ENCODE measurements at places on chromosomes 7 and 10.
A peak's percentile ranks its signal among the peaks of the same experiment; 100 is the strongest.

- no peak for DNase-seq
These were observed 60.6 kb upstream of the DNAAF5 start for GRCh38 chr7:665736-666453.

DNA sequence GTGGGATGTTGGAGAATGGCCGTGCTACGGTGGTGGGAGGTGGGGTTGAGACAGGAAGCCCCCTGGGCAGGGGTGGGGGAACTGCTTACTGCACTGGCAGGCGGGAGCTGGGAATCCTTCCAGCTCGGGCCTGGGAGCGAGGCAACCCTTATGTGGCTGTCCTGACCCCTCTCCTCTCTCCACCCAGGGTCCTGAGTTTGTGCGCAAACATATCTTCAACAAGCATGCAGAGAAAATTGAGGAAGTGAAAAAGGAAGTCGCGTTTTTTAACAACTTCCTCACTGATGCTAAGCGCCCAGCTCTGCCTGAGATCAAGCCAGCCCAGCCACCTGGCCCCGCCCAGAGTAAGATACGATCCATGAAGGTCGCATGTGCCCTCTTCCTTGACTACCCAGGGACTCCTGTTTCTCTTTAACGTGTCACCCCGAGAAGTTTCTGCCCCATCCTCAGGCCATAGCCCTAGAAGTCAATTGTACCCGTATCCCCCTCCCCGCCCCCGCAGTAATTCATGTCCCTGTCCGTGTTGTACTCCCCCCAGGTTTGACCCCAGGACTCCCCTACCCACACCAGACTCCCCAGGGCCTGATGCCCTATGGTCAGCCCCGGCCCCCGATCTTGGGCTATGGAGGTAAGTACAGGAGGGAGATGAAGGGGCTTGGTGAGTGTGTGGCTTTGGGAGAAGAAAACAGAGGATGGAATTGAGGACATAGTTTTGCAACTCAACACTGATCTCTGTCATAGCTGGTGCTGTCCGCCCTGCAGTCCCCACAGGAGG is 1.8 kb downstream of the UFSP1 start:
- no peak for DNase-seq

- DNase-seq = no peak
These were observed 325.5 kb downstream of the SFMBT2 start for GRCh38 chr10:7085147-7085912.

GRCh38 chr10:63318491-63318890 is 147.3 kb downstream of the JMJD1C start:
- no peak for DNase-seq

GRCh38 chr10:133592716-133593115 is 27.3 kb upstream of the SYCE1 start:
- DNase-seq = no peak

- DNase-seq = peak; percentile 48
These were observed at the start of gene ZNF22 for GRCh38 chr10:45000752-45001380. Gene ZNF22, plus strand, starts transcription at chr10:45000923. Its CDS starts 2,446 bp downstream, at chr10:45003369.

DNA sequence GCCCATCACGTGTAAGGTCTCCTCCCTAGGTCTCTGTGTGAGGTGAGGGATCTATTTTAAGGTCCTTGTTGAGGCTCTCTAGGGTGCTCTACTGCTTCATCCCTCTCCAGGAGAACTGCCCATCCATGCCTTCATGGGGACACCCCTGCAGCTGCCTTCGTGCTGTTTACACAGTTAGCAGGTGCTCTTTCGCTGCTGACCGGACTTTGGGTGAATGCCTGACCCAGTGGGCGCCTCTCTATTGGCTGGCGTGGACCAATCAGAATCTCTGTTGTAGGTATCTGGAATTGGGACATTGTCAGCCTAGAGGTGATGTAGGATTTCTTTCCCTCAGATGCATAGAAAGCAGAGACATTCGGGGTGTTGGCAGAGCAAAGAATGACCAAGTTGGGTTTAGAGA is 38.7 kb upstream of the HMX3 start:
- DNase-seq = no peak

DNA sequence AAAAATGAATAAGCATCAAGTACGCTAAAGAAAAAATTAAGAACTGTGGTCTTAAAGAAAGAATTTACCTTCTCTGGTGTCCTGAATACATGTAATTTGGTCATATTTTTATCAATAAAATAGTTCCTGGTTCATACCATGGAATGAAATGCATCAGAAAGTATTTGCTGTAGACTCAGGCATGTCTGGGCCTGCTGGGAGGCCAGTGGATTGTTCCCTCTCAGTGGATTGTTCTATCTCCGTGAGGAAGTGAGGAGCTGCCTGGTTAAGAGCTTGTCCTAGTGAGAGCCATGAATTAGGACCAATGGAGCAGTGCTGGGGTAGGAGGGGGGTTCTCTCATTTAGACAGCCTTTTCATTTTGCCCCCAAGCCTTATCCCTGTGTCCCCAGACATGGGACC is 211.7 kb upstream of the HABP2 start:
- DNase-seq = no peak

GRCh38 chr10:117412469-117413010 is 37.3 kb upstream of the PDZD8 start:
- no peak for DNase-seq

- DNase-seq = no peak
These were observed 15.2 kb upstream of the FBXW4 start for GRCh38 chr10:101710059-101710695.

DNA sequence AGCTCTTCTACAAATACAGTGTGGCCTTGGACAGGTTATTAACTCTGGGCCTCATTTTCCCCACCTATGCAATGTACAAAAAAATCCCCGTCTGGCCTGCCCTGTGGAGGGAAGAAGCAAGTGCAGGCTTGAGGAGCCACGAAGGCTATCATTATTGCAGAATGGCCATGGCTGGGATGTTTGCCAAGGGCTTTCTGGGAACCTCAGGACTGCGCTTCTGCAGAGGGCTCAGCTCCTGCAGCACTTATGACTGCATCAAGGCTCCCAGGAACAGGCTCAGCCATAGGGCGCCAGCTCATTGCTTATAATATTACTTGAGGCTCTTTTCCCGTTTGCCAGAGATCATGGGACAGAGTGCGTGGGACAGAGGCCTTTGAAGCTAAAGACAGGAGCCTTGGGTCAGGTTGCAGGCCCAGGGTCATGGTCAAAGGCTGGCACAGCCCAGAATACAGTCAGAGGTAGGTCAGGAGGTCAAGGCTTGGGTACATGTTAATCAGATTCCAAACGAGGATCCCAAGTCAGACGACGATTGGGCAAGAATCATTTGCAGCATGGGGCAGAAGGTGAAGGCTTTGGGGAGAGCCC is 20.6 kb upstream of the C10orf105 start:
- DNase-seq = no peak

- DNase-seq = no peak
These were observed 534.2 kb upstream of the C7orf33 start for GRCh38 chr7:148056406-148056805.

DNA sequence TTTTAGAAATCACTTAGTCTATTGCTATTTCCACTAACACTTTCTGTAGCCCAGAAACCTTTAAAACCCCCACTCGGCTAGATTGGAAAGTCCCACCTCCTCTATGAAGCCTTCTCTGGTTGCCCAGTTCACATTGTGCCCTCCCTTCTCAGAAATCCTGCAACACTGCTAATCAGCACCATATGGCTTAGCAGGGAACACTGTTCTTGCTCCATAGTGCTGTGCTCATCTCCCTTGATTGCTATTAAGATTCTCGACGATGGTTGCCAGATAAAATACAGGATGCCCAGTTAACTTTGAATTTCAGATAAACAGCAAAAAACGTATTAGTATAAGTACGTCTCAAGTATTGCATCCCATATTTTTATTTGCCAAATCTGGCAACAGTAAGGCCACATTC is 40.1 kb upstream of the XPNPEP1 start:
- no peak for DNase-seq

- DNase-seq = no peak
These were observed 105.3 kb downstream of the AMPH start for GRCh38 chr7:38525857-38526256.

DNA sequence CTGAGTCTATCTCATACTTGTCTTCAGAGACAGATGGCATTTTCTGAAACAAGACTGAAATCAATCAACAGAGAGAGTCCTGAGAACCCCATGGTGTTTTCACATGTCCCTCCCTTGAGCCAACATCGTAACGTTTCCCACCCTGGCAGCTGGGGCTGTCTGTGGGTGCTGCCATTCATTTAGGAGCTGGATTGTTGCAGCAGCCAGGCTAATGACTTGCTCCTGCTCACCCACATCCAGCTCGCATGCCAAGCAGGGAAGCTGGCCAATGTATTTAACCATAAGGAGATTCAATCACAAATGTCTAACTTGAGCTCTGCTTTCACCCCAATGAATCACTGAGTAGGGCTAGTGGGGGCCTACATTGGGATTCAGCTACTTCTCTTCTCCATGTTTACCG is 146.1 kb downstream of the ADRA2A start:
- DNase-seq = no peak

- no peak for DNase-seq
These were observed 15.5 kb upstream of the GDI2 start for GRCh38 chr10:5828725-5829124.

GRCh38 chr10:36888925-36889573 is 236.3 kb upstream of the ANKRD30A start:
- DNase-seq = peak; percentile 5

GRCh38 chr7:135277161-135277560 is 43.5 kb downstream of the STRA8 start:
- no peak for DNase-seq

DNA sequence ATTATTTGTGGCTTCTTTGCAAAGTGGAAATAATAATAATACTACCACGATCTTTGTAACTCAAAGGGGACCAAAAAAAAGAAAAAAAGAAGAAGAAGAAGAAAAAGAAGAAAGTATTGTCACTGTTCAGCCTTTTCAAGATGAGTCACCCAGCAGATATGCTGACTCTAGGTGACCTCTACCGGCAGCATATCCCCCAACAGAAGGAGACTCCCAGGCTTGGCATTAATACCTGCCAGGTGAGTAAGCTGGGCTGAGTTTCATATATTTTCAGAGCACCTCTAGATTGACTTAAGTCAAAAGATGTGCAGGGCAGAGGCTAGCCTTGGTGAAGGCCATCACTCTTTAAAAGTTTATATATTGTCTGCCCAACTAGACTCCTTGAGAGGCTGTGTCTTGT is 30.4 kb upstream of the GPR26 start:
- DNase-seq = no peak

DNA sequence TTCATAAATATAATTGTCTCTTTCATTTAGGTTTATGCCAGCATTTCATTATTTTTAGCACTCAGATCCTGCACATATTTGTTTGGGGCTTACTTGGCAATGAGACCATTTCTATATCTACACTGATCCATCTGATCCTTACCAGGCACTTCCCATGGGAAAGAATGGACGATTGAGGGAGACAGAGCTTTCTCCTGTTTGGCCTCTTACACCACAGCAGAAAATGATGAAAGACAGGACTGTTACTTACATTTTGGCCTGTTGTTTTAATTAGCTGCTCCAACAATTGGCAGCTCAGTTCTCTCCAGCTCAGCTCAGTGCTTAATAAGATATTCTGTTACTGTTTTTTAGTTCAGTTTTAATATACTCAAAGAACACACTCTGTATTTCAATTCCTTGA is 77.6 kb upstream of the RSU1 start:
- DNase-seq = no peak

DNA sequence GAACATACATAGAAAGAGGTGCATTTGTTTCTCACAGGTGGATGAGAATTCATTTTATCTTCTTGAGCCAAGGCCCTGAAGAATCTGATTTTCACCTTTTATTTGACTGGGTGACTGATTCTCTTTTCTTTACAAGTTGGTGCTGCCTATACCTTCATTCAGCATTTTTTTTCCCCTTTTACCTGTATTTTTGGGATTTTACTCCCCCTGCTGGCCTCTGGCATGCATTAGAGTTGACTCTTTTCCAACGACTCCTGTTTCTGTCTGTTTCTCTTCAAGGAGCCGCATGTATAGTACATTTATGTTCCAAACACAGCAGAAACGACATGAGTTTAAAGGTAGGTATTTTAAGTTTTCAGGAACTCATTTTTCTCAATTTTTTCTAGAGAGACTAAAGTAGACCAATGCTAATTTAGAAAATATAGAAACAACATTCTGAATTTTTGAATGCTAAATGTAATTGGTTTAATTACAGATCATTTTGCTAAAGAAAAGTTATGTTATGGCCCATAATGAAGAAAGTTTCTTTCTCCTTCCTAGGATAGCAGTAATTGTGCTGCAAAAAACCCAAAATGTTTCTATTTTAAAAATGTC is 149.8 kb upstream of the HDAC9 start:
- no peak for DNase-seq

DNA sequence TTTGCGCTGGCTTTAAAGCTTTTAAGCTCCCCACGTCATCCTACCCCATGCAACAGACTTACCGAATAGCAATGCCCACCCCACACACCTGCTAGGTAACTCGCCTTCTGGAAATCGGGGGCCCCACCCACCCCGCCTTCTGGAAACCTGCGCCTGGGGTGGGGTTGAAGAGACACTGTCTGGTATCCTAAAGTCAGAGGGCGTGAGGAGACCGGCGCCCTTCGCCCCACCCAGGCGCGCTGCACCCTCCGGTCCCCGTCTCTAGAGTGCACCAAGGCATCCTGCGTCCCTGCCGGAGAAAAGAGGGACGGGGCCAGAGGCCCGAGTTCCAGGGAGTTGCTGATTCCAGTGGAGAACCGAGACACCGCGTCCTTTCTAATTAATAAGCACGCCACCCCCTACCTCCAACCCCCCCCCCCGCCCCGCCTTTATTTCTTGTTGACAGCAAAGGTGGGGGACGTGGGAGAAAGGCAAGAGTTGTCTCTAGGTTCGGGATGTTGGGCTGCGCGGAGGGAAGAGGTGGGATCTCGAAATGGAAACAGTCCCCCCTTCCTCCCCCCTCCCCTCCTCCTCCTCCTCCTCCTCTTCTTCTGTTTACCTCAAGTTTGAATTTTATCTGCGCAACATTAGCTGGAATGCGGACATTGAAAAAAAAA is 220.9 kb upstream of the MKLN1 start:
- no peak for DNase-seq

GRCh38 chr10:46287846-46288477 is 1.2 kb downstream of the ANTXRL start:
- no peak for DNase-seq

GRCh38 chr10:59387951-59388670 is 25.8 kb upstream of the FAM13C start:
- DNase-seq = no peak
